ENCODE measurements at places on chromosomes 7 and 10. TPM values are rescaled to one million over a fixed set of nuclear protein-coding genes. Genes with fewer than 3 reads are reported as not detected.
A peak's percentile ranks its signal among the peaks of the same experiment; 100 is the strongest.

DNA sequence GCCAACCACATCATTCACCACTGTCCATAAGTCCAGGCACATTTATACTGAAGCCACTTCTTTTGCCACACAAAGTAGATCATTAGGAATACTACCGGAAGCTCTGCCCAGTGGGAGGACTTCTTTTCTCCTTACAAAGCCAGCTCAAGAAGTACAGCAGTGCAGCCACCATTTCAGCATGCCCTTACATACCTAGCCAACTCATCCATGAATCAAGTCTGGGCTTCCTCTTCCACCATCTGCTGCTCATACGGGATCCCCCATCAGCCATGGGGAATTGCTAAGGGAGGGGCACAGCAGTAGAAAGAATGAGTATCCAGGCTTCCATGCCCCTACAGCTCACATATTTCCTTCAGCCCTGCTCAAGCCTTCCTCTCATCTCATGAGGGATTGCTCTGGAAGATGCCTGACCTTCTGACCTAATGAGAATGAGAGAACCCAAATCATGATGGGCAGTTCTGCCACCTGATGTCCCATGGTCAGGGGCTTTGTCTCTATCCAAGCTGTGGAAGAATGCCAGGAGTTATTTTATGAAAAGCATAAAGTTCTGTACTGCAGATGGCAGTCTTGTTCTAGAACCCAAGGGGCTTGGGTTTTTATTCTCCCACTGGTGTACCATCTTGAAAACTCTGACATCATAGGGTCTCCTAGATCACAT, 39.5 kb downstream of the ACSM6 start:
- no peak for DNase-seq

- no peak for DNase-seq
These were observed 382.4 kb downstream of the SORCS3 start for GRCh38 chr10:105023211-105024111.

DNA sequence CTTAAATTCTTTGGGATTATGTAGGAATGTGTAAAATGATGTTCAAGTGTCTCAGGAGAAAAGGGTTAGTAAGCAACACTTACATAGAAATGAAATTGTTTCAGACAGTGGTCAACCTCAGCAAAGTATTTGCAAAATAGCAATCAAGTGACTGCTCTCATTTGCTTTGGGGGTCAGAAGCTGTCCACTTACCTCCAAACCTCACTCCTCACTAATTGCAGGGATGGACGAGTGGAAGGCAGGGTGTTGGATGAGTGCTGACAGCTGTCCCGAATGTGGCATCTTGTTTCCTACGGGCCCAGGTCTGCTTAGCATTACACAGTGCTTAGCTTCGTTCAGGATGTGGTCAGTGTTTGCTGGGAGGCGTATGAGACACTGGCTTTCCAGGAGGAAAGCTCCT, 437.0 kb downstream of the SUGCT start:
- DNase-seq, result no peak

GRCh38 chr10:51244748-51245490, 170.6 kb downstream of the PRKG1 start:
- no peak for DNase-seq

DNA sequence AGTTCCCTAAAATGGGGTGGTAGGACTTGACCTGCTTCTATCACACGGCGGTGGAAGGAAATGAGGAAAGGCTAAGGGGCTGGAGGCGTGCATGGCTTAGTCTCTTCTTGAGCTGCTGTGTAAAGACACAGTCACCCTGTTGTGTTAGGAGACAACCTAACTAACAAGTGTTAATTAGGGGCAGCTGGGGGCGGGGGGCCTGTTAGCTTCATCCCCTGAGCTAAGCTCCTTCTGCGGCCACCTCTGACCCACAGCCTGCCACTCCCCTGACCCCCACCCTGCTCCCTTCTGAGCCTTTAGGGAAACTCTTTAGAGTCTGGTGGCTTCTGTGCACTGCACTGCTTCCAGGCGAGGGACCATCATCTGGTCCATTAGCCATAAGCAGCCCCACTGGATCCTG, 28.0 kb downstream of the COL17A1 start:
- DNase-seq, result no peak

- DNase-seq, result no peak
These were observed 41.1 kb upstream of the STMP1 start for GRCh38 chr7:135620980-135621850.

DNA sequence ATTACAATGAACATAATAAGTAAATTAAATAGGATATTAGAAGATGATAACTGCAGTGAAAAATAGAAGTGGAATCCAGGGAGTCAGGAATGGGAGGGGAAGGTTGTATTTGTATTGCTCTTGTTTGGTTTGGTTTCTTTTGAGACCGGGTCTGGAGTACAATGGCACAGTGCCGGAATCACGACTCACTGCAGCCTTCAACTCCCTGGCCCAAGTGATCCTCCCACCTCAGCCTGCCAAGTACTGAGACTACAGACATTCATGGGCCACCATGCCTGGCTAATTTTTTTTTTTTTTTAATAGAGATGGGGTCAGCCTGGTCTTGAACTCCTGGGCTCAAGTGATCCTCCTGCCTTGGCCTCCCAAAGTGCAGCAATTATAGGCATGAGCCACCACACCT, 59.9 kb upstream of the LRRC4 start:
- DNase-seq, result no peak

GRCh38 chr7:95509199-95509598, 23.5 kb downstream of the ASB4 start:
- no peak for DNase-seq

- DNase-seq, result no peak
These were observed 48.3 kb upstream of the CDC14C start for GRCh38 chr7:48876087-48876486.

DNA sequence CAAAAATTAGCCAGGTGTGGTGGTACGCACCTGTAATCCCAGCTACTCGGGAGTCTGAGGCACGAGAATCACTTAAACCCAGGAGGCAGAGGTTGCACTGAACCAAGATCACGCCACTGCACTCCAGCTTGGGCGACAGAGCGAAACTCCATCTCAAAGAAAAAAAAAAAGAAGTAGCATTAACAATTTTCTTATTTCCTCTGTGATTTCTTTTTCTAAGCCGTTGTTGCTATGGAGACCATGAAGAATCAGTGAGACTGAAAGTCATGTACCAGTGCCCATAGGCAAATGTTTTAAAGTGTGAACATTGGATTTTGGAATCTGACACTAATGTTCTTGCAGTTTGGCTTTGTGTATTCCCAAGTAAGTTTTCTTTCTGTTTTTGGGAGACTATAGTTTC, 18.4 kb upstream of the MAP3K8 start:
- DNase-seq, result no peak

DNA sequence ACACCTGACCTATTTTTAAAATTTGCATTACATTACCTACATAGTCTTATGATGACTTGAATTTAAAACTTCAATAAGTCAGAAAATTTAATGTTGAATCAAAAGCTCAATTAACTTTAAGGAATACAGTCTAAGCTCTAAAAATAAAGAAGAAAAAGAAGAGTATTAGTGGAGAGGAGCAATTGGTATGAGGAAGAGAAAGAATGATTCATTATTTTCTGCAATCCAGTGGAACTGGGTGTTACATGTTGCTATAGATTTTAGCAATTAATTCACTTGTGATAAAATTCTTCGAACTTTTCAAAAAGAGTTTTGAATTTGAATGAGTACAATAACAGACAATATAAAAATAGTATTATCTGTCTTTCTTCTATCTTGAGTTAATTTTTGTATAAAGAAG, 158.9 kb upstream of the POT1 start:
- DNase-seq, result no peak

DNA sequence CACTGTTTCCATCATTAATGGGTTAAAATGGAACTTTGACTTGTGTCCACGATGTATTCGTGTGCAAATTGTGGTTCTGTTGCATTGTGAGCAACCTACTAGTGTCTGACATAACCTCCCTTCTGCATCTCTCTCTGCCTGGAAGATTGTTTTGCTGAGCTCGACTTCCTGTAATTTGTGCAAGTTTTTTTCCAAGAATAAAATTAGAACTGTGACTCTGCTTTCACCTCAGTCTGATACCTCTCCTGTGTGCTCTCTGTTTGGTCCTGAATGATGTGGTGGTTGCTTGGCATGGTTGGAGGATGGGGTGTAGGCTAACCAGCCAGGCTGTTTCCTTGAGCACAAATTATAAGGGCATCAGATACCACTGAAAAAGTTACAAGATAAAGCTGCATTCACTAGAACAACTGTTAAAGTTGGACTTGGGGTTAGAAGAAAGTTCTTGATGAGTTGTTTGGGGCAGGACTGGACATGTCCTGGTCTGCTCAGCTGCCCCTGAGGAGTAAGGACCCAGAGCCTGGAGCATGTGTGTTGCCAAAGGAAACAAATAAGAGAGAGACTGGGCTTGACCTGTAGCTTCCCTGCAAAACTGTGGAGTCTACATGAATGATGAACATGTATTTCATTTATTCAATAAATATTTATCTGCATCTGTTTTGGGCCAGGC, 1.9 kb upstream of the VOPP1 start:
- peak; percentile 65 for DNase-seq

DNA sequence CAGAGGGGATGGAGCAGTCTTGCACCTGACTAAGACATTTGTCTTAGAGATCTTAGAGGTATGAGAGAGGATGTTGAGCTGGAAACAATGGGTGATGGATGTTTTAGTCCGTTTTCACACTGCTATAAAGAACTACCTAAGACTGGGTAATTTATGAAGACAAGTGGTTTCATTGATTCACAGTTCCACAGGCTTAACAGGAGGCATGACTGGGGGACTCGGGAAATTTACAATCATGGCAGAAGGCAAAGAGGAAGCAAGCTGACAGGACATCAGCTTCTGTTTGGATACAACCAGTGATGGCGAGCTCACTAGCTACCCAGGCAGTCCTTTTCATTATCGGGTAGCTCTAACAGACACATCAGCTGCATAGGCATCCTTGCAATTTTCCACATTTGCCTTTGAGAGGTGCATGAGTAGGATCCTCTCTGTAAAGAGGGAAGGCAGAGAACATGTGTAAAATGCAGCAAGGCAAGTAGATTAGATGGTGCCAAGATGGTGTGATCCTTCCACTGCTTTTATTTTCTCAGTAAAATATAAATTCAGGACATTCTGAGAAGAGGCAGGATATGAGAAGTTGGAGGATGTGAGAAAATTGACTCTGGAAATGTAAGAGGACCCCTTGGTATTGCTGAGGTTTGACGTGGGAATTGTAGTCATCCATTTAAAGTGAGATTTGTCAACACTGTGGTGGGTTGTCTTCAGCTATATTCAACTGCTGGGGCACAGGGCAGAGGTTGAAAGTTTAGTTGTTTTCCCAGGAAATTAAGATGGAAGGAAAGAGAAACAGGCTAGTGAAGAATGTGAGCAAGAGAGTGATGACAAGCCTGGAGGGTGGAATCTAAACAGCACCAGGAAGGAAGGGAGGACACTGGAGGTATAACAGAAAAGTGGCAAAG, 1140.0 kb upstream of the AUTS2 start:
- no peak for DNase-seq

DNA sequence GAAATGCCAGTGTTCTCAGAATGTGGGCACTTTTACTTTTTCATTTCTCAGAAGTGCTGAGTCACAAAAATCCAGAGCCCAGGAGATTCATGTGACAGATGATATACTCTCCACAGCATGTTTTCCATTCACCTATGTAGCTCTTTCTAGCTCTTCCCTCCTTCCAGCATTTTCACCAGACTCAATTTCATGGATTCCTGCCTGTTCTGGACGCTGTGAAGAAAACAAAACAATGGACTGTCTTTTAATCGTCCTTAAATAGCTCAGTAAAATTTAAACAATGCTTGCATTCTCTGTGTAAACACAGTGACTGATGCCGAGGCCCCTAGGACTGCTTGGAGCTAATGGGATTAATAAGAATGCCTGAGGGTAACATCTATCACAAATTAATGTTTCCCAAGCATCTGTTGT, 25.5 kb downstream of the ZNF713 start:
- DNase-seq, result no peak

DNA sequence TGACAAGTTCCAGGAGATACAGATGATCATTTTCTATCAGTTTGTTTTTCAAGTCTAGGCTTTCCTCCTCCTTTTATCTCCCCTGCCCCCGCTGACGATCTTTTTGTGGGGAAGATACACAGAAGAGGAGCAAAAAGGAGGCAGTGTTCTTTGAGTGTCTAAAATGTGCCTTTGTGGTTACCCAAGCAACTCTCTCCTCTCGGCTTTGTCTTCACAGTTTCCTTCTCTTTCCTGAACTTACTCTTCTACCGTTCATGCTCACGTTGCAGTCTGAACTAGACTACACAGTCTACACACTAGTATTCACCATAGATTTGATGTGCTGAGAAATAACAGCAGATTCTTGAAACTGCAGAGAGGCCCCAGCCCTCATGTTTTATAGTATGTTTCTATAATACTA, 23.6 kb downstream of the CEP41 start:
- DNase-seq, result peak; percentile 27

DNA sequence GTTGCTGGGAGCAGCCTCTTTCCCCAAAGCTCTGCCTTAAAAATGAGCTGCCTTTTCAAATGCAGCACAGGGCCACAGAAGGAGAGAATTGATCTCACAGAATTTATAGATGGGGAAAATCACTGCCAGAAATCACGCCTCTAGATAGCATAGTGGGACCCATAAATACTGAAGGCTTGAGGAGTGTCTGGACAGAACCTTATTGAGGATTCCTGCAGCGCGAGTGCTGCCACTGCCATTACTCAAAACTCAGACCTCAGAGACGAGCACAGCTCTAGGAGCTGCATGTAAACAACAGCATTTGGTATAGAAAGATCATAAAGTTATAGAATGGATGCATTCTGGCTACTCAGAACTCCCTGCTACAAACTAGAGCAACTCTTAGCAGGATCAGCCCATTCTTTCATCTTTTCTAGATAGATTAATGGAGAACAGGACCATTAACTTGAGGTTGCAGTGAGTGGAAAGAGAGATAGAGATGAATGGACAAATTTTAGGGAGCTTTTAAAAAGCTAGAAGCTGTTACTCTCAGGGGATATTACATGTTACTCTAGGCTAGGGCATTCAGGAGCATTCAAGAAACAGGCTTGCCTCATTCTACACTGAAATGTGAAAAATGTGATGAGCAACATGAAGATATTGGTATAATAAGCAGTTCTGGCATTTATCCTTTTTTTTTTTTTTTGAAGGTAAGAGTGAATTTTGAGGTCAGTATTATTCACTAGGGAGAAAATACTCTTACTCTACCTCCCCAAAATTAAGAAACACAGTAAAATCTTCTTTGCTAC, 267.2 kb upstream of the SLC26A5 start:
- DNase-seq, result no peak

The ITGB8 gene
- not detected for total RNA-seq

The TMEM213 gene
- total RNA-seq, result not detected

The OPN4 gene
- total RNA-seq, result not detected

The P4HA1 gene
- total RNA-seq, result 16.6 TPM

The WNT8B gene
- total RNA-seq, result not detected

The CHST3 gene
- not detected for total RNA-seq

The GPR15LG gene
- not detected for total RNA-seq

The VPS26A gene
- total RNA-seq, result 30.7 TPM

All from naive thymus-derived CD8-positive, alpha-beta T cell (primary cell).